Activated T-cell treated with anti-CD3 and anti-CD28 coated beads, Interleukin-2, amount 50 U/mL, for 4 hours (primary cell): ENCODE measurements at places on chromosomes 2 and 18. TPM values are rescaled to one million over a fixed set of nuclear protein-coding genes. Genes with fewer than 3 reads are reported as not detected.

DNA sequence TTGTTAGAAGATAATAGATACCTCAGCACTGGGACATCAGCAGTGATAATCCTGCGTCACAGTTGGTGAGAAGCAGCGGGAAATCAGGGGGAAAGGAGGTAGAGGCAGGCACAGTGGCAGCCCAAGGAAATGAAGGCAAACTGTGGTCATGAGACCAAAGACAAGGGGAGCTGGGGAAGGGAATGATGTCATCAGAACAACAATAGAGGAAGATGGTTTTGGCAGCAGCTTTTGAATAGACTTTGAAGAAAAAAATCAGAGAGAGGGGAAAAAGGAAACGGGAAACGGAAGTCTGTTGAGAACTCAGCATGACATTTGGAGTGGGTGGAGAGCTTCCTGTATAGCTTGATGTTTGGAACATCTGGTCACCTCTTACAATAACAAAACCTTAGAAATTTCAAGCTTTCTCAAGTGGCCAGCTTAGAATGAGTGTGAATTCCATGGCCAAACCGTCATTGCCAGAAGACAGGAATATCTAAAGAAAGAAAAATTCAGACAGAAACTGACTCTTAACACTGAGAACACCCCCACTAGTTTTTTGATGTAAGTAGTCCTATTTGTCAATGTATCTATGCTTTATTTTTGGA lies 18.4 kb upstream of the YES1 start:
- peak; percentile 19 for DNase-seq

DNA sequence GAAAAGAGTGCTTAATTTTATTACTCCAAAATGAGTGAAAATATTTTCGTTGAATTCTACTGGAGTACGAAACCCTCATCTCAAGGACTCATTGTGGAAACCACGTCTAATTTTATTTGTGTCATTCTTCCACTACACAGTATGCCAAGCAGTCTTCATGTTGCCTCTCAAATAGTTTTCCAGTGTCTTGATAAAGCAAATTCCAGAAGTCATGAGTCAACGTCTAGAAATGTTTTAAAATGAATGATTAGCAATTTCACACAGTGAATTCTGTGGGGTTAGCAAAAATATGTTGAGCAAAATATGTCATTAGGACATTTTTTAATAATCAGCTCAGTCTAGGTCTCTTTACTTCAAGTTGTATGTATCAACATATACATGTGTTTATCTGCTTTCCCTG lies 865.5 kb downstream of the DSC3 start:
- no peak for DNase-seq

DNA sequence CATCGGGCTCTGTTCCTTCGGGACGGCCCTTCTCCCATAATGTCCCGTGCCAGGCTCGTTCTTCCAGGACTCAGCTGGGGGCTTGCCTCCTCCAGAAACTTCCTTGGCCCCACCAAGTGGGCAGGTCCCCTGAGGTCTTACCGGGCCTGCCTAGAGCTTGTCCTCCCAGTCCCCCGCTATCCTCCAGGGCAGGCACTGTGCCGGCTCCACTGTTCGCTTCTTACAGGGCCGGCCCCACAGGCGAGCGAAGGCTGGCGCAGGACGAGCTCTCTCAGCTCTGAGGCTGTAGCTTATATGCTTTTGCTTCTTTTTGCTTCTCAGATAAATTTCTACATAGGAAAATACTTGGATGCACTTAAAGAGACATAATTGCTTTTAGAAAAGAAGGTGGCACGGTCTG lies 229.4 kb downstream of the TWIST2 start:
- DNase-seq: no peak

DNA sequence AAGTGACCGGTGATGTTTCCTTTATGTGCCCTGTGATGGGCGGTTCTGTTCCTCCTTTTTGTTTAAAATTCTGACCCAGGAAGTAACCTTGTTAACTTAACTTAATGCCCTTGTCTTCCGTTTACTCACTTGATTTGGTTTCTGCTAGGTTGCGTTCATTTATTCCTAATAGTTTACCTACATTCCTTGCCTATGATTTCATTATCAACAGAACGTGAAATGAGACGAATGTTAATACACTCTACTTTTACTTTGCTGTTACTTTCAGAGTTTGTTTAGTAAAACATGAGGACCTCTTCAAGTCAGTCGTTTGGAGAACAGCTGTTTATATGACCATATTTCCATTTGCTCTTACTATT lies 638 bp downstream of the CEP192 start:
- no peak for DNase-seq

GRCh38 chr2:155176345-155176744 lies 477.9 kb downstream of the KCNJ3 start:
- DNase-seq: no peak

DNA sequence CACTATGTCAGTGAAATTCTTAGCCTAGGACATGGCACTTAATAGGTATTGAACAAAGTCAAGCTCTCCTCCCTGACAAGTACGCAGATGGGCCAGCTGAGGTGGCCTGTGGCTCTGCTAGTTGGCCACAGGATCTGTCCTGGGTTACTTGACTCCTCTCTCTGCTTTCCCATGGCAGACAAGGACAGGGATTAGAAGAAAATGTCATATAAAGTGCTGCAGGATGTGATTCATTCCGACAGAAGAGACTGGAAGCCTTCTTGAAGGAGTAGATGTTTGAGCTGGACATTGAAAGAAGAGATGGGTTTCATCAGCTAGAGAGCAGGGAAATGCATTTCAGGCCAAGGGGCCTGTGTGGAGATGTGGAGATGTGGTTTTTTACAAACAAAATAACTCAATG lies 46.7 kb downstream of the SMAD7 start:
- no peak for DNase-seq

Gene SP5
- total RNA-seq: not detected

Gene GNLY
- total RNA-seq: 15.0 TPM

DNA sequence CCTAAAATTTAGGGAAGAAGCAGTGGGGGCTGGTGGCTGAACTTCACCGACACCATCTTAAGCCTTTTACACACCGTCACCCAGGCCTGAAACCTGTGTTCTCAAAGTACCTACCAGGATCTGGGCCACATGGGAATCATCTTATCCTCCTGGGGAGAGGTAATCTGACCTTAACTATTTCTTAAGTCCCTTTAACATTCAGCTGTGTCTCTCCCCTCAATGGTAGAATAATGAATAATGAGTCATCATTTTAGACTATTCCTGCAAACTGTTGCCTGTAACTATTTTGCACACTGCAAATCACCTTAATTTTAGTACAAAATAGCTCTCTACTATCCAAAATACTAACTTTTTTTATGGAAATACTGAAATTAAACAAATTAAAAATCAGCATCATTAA lies 149.4 kb upstream of the KLF7 start:
- DNase-seq: no peak

Gene STPG4
- not detected for total RNA-seq

- no peak for DNase-seq
Measured at GRCh38 chr18:39624961-39625360, 2059.4 kb upstream of the CELF4 start.

DNA sequence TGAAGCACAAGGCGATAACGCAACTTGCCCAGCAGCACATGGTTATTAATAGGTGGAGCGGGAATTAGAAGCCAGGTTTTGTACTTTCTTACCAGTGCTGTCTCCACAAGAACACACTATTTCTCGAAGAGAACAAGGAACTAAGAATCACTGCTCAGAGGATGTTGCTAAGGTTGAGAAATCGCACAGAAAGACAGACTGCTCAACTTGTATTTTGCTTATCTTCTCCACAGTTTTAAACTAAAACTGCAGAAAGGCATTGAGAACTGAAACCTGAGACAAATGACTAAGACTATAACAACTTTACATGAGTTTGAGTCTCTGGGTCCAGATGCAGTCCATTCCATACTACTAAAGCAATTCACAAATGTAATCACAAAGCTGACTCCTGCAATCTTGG lies 6.2 kb downstream of the PRKD3 start:
- no peak for DNase-seq

- DNase-seq: no peak
Measured at GRCh38 chr2:172248381-172248780, 145.7 kb upstream of the DLX2 start.
